ENCODE measurements at places on chromosomes 13 and 19.
A peak's percentile ranks its signal among the peaks of the same experiment; 100 is the strongest.

DNA sequence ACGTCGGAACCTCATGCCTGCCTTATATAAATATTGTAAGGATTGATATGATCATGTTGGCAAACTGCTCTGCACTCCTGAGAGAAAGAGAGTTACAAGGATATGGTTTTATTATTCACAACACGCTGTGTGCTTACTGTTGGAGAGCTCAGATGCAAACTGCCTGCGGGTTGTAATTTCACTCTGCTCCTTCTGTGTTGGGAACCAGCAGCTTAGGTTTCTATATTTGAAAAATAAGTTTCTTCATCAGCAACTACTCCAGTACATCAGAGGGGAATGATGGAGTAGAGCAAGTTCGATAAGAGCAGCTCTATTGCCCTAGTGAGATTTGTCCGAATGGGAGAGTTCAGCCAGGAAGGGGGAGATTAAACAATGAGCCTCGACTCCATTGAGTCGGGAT is 106.9 kb upstream of the UBL3 start:
- no peak for DNase-seq

GRCh38 chr19:44303976-44304568 is 753 bp downstream of the ZNF235 start:
- no peak for DNase-seq

- DNase-seq, result no peak
These were observed 8.6 kb downstream of the EPN1 start for GRCh38 chr19:55683449-55684261.

DNA sequence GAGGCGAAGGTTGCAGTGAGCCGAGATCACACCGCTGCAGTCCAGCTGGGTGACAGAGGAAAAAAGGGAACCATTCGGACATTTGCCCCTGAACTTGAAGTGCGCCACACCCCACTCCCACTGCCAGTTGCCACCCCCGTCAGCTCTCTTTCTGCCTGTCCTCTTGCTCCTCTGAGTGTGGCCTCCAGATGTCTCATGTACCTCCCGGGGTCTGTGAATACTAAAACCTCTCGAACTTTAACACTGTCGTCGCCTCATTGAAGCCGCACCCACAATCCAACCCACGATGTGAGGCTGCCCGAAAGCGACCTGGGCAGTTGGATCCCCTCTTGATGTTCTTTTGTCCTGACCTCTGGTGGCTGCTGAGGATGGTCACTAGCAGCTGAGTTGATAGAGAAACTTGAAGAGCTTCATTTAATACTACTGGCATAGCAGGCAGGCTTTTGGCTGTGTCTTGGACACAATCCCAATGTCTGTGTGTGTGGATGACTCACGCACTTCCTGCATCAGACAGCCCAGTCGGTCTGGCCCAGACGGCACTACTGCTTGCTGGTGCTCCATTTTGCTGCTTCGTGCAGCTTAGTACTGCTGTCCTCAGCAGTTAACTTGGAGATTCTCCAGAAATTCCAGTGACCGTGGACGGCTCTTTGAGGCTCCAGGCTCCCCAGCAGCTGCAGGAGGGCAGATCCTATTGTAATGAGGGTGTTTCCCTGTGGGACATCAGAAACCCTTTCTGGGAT is 4.2 kb downstream of the FPR3 start:
- peak; percentile 39 for DNase-seq

DNA sequence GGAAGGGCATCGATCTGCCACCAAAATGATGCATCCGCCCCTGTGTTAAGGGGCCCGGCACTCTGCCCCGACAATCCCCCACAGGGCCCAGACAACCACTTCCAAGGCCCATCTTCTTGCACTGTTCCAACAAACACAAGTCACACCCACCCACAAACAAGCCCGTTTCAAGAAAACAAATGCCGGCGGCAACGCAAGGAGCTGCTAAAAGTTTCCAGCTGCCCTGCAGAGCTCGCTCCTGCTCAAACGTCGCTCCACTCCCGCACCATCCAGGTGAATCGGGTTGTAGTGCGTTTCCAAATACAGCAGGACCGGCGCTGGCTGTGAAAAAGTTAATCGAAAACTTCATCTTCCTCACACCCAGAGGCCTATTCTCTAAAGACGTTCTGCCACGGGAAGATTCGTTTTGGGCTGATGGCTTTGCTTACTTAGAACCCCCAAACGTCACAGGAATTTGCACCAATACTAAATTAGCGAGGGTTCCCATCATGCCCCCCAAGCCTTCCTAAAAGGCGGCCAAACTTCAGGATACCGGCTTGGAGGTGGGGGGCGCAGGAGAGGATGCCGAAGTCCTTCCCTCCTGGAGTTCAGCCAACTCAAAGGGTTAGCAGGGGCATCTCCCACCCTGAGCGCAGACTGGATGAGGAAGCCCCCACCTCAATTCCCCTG is 107.4 kb upstream of the DOCK9 start:
- DNase-seq, result no peak

DNA sequence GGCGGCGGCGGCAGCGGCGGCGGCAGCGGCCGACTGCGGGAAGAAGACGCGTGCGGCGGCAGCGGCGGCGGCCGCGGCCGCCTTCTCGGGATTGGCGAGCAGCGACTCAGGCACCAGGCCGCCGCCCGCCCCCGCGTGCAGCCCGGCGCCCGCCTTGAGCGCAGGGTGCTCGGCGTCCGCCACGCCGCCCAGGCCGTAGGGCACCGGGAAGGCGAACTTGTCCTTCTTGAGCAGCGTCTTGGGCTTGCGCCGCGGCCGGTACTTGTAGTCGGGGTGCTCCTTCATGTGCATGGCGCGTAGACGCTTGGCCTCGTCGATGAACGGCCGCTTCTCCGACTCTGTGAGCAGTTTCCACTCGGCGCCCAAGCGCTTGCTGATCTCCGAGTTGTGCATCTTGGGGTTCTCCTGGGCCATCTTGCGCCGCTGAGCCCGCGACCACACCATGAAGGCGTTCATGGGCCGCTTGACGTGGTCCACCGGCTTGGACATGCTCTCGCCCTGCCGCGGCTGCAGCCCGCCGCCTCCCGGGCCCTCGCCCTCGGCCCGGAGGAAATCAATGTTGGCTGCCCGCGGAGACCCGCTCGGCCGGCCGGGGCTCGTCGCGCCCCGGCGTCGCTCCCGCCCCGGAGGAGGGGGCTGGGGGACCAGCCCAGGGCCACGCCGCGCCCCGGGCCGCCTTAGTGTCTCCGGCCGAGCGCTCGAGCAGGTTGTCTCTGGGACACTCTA is 621 bp downstream of the SOX21 start:
- no peak for DNase-seq

GRCh38 chr13:23960566-23961156 is 63.4 kb upstream of the C1QTNF9B start:
- no peak for DNase-seq

DNA sequence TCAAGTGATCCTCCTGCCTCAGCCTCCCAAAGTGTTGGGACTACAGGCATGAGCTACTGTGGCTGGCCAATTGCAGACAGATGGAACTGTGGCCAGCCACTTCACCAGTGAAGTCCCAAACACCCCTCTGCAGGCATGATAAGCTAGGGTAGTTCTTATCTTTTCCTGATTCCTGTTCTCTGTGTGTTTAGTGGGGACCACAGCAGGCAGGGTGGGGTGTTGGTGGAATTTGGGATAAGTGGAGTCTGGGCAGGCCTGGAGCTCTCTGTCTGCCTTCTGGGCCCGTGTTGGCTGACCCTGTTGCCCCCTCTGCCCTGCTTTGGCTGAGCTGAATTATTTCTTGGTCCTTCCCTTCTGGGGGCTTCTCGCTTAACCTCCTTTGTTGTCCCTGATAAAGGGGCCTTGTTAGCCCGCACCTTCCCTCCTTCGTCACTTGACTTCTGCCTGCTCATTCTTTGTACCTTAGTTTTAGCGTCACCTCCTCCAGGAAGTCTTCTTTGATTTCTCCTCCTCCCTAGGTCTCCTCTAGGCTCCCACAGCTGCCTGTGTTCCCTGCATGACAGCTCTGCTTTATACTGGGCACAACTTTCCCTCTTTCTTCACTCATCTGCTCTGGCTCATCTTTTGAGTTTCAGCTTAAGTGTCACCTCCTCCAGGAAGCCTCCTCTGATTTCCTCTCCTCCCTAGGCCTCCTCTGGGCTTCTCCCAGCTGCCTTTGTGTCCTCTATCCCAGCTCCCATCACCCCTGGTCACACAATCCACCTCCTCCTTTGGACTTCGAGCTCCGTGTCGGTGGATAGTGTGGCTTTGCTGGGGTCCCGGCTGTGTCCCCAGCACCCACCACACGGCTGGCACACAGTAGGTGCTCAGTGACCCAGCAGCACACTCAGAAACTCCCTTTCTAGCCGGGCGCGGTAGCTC is 1.7 kb upstream of the NCLN start:
- no peak for DNase-seq

GRCh38 chr13:33017323-33017929 is 1.2 kb downstream of the KL start:
- DNase-seq, result no peak

- DNase-seq, result no peak
These were observed 312.7 kb downstream of the FGF14 start for GRCh38 chr13:102089177-102089576.

- DNase-seq, result no peak
These were observed 148.5 kb upstream of the FREM2 start for GRCh38 chr13:38538422-38538821.

GRCh38 chr19:1471515-1472160 is 7.4 kb downstream of the C19orf25 start:
- peak; percentile 52 for DNase-seq

- peak; percentile 97 for DNase-seq
These were observed 31.6 kb downstream of the SYT3 start for GRCh38 chr19:50607874-50608785.

- no peak for DNase-seq
These were observed 8.7 kb downstream of the HOMER3 start for GRCh38 chr19:18932216-18932841.

DNA sequence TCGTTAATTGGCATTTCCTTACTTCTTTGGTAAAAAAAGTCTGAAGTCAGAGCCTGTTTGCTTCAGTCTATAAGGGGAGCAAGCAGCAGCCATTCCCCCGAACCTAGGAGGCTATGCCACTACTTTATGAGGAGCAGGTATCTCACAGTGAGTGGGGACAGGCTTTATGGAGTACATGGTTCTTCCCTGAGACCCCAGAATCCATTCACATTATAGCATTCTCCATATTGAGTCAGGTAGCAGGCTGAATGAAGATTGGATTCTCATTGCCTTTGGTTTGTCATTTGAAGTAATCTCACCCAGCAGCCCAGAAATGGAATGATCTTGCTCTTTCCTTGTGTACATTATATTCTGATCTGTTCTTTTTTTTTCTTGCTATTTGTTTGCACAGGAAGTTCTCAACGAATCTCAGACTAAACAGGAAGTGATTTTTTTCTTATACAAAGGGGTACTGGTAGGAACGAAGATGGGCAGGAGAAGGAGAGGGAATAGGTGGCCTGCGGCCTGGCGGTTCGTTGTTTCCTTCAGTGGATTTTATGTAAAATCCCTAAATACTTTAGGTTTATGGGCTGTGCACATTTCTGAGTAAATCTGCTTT is 74.4 kb downstream of the ARHGAP35 start:
- DNase-seq, result no peak

GRCh38 chr13:37690361-37690760 is 91.8 kb upstream of the POSTN start:
- DNase-seq, result no peak

GRCh38 chr13:44437356-44438233 is 64.0 kb downstream of the SERP2 start:
- no peak for DNase-seq

- DNase-seq, result peak; percentile 80
These were observed 21.1 kb upstream of the OR10H1 start for GRCh38 chr19:15836330-15837220.

GRCh38 chr19:18173572-18174288 is at the start of gene IFI30:
TSS of gene IFI30 (plus strand) at chr19:18173813. CDS start at chr19:18173842, 29 bp downstream.
- no peak for DNase-seq

- DNase-seq, result no peak
These were observed 10.2 kb downstream of the KCNRG start for GRCh38 chr13:50025436-50025835.

DNA sequence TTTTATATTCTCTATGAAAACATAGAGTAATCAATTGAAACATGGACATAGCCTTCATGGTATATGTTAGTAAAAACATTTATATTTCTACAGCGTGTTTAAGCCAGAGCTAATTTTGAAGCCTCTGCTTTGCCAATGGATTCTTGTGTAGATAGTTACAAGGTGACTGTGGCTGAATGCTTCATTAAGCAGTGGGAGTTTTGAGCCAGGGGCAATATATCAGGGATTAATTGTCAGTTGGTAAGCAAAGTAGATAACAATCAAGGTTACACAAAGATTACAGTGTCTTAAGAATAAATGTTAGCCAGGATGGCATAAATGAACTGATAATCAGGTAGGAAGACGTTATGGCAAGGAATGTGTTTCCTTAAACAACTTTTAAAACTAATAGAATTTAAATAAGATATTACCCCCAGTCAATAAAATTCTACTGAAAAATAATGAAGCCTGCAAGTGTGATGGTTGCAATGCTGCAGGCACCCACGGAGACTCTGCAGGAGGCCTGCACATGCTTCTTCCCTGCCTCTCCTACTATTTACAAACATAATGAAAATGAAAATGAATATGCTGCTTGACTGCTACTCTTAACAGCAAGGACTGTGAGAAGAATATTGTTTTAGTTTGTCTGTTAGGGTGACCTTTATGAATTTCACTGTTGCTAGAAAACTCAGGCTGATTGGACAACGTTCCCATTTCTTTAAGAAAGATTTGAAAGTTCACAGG is 588.5 kb downstream of the GPC5 start:
- no peak for DNase-seq

DNA sequence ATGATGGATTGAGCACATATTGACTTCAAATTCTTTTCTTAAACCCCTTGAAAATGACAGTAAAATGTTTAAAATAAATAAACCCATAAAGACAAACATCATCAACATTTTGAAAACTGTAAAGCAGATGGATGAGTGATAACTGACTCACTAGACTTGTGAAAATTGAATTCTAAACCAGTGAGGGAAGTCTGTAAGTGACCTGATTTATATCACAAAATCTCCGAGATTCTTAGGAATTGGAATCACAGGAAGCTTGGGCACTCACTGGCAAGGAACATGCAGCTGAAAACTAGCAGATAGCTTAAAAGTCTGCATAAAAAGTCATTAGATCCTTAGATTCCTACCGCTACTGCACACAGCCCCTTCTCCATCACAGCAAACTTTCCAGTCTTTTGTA is 51.3 kb upstream of the TSC22D1 start:
- no peak for DNase-seq

Data from caudate nucleus (tissue), 63 donors.